ENCODE measurements at places on chromosomes 3 and 15.

DNA sequence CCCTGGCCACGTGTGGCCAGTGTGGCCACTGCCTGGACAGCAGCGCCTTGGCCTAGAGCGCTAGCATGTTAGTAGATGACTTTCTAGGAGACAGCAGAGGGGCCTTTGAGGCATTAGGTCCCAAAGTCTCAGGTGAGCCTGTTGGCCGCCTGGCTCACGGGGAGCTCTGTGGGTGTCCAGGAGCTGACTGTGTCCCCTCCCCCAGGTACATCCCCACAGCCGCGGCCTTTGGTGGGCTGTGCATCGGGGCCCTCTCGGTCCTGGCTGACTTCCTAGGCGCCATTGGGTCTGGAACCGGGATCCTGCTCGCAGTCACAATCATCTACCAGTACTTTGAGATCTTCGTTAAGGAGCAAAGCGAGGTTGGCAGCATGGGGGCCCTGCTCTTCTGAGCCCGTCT, 17.0 kb downstream of the SEC61A1 start:
- DNase-seq, result no peak

DNA sequence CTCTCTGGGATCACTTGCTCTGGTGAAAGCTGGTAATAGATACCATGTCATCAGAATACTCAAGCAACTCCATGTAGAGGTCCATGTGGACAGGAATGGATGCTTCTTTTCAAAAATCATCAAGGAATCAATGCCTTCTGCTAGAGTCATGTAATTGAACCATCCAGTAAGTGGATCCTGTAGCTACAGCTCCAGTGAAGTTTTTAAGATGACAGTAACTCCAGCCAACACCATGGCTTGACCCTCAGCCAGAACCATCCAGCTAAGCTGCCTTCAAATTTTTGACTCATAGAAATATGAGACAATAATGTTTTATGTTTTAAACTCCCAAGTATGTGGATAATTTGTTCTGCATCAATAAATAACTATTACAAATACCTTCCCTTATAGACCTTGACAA, 923.7 kb downstream of the EPHA3 start:
- DNase-seq, result no peak

DNA sequence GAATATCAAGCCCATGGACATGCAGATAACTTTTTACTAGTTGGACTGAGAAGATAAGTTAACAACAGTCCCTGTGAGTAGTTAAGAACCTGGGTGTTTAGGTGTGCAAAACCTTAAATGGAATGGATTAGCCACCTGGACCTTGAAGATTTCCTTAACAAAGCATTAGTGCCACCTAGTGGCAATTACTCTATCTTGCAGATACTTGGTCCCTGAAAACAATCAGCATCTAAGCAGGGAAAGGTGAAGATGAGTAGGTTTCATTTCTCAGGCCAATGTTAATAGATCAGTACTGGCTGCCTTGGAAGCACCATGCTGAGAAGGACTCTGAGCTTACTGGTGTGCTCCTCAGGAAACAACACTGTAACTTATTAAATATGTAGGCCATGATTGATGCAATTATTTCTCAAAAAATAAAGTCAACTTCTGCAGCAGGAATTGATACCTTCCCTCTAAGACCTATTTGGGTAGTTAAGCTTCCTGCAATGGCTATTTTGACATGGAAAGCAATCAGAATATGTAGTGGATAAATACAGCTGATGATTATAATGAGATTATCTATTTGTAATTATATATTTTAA, 329.4 kb downstream of the TBC1D5 start:
- no peak for DNase-seq

GRCh38 chr3:78912259-78912658, 855.5 kb downstream of the ROBO1 start:
- DNase-seq, result no peak

All from amygdala (tissue), 56 donors.